ENCODE measurements at places on chromosomes 11 and 22.

- DNase-seq, result no peak
Measured at GRCh38 chr11:95093548-95093947, 3.9 kb downstream of the ENDOD1 start.

DNA sequence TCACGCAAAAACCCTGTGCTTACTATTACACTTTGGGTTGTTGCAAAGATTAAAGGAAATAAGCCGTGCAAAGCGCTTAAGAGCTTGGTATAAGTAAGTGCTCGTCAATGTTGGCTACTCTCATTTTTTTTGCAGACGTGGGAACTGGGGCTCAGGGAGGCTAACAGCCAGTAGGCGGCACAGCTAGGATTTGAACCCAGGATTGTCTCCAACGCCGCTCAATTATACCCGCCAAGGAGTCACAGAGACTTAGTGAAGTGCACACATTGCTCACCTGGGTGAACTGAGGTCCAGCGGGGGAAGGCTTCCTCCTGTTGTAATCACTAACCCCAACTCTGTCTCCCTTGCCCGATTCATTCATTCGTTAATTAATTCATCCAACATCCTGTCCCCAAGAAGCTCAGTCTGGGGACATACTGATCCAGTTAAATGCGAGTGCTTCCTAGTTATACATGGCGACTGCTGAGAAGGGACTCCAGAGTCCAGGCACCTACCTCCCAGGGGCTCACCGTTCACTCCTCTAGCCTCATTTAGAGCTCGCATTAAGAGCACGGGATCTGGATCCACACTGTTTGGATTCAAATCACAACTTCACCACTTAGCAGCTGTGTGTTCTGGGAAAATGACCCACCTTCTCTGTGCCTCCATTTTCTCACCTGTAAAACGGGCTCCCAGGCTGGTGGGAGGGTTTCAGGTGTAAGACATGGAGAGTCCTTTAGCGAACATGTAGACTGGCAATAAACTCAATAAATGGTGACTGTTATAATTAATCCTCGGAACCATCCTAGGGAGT, 838 bp upstream of the MTFP1 start:
- DNase-seq, result no peak

- DNase-seq, result no peak
Measured at GRCh38 chr22:49861642-49862495, 8.2 kb downstream of the ZBED4 start.

DNA sequence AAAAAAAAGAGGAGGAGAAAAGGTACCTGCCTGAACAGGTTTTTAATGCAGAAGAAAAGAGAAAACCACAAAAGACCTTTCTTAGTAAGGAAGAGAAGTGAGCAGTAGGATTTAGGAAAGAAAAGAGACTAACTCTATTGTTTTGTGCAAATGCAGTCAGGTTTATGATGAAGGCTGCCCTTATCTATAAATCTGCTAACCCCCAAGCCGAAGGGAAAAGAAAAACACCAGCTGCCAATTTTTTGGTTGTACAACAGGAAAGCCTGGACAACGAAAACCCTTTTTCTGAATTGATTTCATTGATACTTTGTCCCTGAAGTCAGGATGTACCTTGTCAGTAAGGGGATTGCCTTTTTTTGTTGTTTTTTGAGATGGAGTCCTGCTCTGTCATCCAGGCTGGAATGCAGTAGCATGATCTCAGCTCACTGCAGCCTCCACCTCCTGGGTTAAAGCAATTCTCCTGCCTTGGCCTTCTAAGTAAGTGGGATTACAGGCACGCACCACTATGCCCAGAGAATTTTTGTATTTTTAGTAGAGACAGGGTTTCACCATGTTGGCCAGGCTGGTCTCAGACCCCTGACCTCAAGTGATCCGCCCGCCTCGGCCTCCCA, 21.2 kb downstream of the POLD4 start:
- DNase-seq, result no peak

- DNase-seq, result no peak
Measured at GRCh38 chr11:44010789-44011251, 37.0 kb upstream of the ACCSL start.

GRCh38 chr11:72238492-72239312, 5.3 kb downstream of the PHOX2A start:
- DNase-seq, result no peak

Measured in stimulated activated CD8-positive, alpha-beta memory T cell treated with anti-CD3 and anti-CD28 coated beads, Interleukin-15, amount 100 ng/mL, for 24 hours (primary cell).